ENCODE measurements at places on chromosomes 2 and 18.

- DNase-seq, result peak; percentile 44
Observed at GRCh38 chr2:237122214-237122666, 36.6 kb downstream of the COPS8 start.

DNA sequence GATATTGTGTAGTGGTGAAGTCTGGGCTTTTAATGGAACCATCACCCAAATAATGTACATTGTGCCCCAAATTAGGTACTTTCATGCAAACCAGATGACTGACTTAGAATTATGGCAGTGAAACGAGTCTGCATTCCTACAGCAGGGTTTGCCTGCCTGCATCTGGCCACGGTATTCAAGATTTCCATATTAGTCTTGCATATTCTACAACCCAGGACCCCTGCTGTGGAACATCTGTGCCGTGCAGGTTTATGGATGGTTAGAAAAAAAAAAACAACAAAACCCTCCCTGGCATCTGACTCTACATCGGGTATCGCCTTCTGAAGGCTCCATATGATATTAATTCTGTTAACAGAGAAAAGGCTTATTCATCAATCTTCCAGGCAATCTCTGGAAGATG lies 394.8 kb downstream of the DCDC2C start:
- no peak for DNase-seq

DNA sequence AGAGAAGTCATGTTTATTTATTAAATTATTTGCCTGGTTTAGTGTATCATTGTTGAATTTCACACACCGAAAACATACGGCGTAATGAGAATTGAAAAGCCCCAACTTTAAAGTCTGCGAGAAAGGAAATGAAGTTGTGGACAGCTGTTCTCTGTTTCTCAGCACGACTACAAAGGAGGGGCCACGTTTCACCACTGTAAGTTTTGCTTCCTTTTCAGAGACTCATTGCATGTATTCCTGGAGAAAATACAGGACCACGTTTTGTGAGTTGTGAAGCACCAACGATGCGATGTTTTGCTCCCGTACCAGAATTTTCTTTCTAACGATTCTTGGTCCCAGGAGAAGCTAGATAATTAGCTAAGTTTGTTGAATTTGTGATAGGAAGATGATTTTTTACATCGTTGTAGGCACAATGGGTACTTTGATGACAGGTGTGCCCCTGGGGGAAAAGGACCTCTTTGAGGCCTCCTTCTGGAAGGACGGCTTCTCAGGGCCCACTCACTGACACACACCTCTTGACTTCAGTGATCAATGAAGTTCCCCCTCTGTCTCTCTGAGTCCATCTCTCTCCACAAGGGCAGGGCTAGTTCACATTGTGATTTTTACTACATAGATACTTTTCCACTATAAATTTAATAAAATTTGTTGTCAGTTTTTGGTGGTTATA lies 23.7 kb upstream of the ACKR3 start:
- DNase-seq, result no peak

DNA sequence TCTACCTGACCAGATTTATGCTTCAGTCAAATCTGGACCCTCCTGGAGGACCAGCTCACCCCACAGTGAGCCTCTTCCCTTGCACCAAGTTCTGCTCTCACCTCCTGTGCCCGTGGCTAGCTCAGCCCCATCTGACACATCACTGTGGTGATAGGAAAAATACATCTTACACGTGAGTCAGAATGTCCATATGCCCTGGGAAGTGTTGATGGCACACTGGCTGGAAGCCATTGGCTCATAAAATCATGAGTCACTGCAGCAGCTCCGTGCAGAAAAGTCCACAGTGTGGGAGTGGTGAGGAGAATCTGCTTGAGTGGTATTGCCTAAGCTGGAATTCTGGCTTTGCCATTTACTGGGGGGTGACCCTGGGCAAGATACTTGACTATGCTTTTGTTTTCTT lies 42.6 kb upstream of the RAPGEF4 start:
- DNase-seq, result no peak

- DNase-seq, result no peak
Observed at GRCh38 chr2:173550143-173550542, 195.5 kb downstream of the CDCA7 start.

DNA sequence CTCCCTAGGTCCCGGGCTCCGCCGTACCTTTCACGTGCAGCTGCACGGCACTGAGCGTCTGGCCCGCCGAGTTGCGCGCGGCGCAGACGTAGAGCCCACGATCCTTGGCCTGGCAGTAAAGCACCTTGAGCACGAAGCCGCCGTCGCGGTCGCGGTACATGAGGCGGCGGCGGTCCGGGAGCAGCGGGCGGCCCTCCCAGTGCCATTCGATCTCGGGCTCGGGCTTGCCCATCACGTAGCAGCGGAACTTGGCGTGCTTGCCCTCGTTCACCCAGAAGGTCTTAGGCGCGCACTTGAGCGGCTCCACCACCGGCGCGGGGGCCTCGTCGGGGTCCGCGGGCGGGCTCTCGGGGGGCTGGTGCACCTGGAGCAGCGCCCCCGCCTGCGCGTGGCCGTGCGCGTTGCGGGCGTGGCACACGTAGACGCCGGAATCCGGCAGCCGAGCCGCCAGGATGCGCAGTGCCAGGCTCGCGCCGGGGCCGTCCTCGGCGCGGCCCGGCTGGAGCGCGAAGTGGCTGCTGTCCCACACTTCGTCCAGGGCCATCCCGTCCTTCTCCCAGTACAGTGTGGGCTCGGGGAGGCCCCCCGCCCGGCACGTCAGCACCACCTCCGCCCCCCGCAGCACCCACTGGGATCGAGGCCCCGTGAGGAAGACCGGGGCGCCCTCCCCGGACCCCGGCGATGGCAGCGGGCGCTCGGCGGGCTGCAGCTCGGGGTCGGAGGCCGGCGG lies 980 bp downstream of the OBSL1 start:
- no peak for DNase-seq

GRCh38 chr2:150207979-150208378 lies 279.5 kb downstream of the RND3 start:
- no peak for DNase-seq

DNA sequence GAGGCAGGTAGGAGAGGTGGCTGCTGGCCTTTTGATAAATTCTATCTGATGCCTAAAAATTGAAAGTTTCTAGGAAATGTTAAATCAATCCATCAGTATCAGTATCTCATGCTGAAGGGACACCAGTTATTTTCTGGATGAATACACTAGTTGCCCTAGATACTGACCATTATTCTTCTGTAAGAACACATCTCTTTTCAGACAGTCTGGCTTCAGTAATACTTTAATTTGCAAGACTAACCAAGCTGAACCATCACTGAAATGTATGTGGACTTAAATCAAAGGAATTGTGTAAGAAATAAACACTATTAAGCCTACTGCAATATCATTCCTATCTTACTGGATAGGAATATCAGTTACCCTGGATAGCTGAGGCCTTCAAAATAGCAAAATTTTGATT lies 1546.3 kb downstream of the LRP1B start:
- no peak for DNase-seq

DNA sequence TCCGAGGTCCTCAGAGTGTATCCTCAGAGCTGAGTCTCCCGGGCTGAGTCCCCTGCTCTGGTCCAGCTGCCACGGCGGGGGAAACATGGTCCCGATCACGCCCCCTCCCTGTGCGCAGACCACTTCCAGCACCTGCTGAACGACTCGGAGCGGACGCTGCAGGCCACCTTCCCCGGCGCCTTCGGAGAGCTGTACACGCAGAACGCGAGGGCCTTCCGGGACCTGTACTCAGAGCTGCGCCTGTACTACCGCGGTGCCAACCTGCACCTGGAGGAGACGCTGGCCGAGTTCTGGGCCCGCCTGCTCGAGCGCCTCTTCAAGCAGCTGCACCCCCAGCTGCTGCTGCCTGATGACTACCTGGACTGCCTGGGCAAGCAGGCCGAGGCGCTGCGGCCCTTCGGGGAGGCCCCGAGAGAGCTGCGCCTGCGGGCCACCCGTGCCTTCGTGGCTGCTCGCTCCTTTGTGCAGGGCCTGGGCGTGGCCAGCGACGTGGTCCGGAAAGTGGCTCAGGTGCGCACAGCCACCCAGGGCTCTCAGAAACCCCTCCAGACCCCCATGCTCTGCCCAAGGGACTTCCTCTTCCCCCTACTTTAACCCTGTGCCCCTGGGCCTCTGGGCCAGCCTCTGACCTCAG lies 26.7 kb downstream of the GPC1 start:
- DNase-seq, result no peak

DNA sequence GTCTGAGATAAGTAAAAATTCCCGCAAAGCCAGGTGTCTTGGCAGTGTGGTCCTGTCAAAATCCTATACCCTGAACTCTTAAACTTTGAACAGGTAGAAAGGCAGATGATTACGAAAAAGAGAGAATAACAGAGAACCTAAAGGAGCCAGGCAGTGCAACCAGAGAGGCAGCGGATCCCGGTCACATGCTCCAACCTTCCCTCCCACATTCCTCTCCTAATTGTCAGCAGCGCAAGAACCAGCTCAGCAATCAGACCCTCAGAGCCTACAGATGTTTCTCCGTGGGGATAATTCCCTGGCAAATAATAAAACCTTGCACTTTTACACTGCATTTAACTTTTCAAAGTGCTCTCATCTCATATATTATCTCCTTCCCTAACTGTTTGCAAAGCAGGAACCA lies 124.8 kb downstream of the EPHA4 start:
- no peak for DNase-seq

DNA sequence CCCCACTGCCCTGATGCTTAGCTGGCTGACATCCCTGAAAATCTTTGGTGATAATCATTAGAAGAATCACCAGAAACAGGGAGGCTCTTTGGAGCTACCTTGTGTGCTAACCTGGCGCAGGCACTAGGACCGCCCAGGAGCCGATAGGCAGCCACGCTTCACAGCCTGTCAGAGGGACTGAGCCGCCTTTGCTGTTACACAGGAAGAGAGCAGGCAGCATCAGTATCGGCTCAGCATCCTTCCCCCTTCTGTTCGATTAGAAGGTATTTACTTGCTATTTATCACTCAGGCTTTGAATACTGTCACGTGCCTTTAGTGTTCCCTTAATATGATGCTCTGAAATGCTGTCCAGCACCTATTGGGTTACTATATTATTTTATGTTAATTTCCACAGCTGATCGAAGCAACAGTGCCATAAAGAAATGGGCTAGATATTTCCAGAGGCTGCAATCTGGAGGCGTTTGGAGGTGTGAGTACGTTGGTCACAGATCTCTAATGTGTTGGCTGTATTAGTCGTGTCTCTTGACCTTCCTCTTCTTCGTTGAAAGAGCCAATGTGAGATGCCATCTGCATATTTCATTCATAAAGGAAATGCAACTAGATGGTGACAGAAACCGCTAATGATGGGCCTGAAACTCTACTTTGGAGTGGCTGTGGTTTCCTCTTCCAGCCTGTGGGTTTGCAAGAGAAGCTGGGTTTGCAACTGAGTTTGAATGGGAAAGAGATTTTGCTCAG lies 110.4 kb upstream of the RAB27B start:
- DNase-seq, result peak; percentile 52

DNA sequence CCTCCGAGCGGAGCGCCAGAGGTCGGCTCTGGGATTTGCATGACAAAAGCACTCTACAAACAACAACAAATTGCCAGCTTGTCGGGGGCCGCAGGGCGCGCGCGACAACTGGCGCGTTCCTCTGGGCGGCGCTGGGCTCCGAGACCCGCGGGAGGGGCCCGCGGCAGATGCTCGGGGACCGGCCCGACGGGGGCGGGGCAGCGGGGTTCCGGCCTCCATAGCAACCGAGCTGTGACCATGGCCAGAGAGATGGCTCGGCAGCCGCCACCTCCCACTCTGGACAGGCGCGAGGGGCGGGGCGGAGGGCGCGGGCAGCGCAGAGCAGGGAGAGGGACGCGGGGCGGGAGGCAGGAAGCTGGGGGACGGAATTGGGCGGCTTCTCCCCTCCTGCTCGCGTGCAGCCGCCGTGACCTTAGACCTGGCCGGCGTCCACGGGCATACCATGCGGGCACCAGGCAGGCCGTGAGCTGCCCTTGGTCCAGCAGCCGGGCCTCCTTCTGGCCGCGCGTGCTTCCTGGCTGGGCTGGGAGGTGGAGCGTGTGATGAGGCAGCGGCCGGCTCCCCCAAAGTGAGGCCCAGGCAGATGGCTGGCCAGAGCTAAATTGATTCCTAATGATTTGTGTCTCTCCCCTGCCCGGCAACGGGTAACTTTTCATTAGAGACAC lies 171.5 kb downstream of the CELF4 start:
- no peak for DNase-seq

GRCh38 chr2:4553241-4553640 lies 849.9 kb downstream of the DCDC2C start:
- DNase-seq, result no peak

DNA sequence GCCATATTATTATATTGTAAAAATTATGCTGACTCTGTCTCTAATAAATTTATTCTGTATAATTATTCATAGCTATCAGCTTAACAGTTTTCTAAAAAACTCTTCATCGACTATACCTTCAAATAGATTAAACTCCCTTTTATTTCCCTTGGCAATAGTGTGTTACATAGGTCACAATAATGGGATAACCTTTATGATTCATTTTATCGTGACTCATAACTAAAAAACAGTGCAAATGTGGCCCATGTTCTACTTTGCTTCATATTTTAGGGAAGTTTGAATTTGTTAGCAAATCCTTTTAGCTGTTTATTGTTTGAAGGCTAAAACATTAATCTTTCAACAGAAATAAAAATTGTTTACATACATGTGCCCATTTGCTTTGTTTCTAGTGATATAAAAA lies 783.2 kb upstream of the CDH2 start:
- no peak for DNase-seq

DNA sequence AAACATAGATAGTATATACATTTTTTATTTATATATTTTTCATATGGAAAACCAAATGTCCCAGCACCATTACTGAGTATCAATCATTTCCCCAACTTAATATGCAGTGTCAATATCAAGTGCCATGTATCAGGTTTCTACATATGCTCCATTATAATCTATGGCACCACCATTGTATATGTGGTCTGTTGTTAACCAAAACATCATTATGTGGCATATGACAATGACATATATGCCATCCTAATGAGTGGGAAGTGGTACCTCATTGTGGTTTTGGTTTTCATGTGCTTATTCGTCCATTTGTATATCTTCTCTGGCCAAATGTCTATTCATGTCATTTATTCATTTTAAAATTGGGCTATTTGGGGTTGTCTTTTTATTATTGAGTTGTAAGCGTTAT lies 9.2 kb downstream of the PTPN18 start:
- DNase-seq, result no peak

GRCh38 chr2:128365217-128365905 lies 46.7 kb upstream of the HS6ST1 start:
- DNase-seq, result no peak

DNA sequence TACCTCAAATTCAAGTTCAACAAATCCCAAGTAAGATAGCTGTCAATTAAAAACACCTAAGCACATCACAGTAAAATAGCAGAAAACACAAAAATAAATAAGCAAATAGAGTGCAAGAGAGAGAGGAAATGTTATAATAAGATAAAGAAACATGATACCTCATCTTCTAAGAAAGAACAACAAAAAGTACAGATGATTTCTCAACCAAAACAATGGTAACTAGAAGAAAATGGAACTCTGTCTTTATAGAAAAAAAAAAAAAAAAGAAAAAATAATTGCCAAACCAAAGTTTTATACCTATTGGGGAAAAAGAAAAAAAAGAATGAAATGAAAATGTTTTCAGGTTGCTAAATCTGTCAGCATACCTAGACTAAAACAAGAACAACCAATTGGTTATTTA lies 1253.5 kb upstream of the CDH2 start:
- no peak for DNase-seq

GRCh38 chr2:161138429-161138828 lies 21.8 kb upstream of the TANK start:
- no peak for DNase-seq
